Liver (tissue), 10 donors: ENCODE measurements at places on chromosomes 4 and X.

DNA sequence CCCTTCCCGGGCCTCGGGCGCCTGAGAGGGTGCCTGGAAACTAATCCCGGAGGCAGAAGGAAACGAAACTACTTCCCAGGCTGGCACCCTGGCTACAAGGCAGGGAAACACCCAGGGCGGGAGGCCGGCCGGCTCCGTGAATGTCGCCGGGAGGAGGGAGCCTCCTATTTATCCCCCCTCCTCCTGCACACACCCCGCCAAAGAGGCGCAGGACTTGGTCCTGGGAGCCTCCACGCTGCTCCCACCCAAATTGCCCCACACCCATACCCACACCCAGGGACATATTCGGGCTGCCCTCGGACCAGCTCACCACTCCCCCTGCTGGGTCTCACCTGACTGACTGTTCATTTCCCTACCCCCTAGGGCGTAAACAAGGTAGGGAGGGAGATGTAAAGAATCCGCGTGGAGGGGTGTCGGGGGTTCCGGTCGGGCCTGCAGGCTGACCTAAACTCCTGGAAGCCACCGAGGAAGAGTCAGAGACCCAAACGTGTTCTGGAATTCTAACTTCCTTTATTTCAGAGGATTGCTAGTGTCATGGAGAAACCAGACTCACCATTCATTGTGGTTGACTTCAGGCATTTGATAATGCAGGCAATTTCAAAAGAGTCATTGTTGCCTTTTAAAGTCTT lies at the start of gene BTC:
BTC (minus strand) TSS at position 142 of the 629 bp plus-strand sequence. CDS start 198 bp downstream, outside the sequence.
- H3K36me3 ChIP-seq, result no peaks in the 10 kb centered on the region
- peak within 1 kb of the TSS; percentile 98 for H3K27ac ChIP-seq
- H3K27me3 ChIP-seq, result no peaks in the 10 kb centered on the region
- H3K4me1 ChIP-seq, result peaks cover 8% of the 10 kb centered on the region

GRCh38 chrX:148599404-148599803 lies 99.0 kb downstream of the AFF2 start:
- no peaks in the 10 kb centered on the region for H3K4me1 ChIP-seq
- no peak overlapping the region for H3K27ac ChIP-seq
- no peak overlapping the region for H3K4me3 ChIP-seq
- no peaks in the 10 kb centered on the region for H3K27me3 ChIP-seq

DNA sequence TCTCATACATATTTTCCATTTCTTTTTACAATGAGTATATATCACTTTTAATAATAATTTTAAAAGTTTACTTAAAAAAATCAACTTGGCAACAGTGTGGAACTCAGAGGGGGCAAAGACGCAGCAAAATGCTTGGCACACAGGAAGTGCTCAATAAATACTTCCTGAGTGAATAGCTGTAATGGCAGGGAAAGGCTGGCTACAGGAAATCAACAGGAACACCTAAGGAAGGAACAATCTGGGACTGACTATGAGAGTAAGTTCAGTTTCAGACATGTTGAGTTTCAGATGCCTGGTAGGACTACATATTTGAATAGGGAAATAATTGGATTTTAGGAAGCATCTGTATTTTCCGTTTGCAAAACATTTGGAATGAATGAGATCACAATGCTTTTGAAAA lies 137.6 kb downstream of the SCLT1 start:
- H3K4me1 ChIP-seq, result no peaks in the 10 kb centered on the region
- H3K27ac ChIP-seq, result no peak overlapping the region

DNA sequence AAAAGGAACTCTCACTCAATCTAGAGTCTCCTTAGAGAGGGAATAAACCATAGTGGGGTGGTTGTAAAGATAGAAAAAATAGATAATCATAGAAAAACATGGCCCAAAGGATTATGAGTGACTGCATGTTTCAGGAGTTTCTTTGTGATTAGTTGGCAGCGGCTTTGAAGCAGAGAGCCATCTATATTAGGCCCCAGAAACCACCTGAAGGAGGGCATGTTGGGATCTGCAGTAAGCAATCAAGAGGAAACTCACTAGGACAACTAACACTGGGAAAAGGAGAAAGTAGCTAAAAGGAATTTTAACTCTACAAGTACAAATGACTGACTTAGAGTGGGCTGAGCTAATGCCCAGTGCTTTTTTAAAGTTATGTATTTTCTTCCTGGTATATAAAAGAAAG lies 269.2 kb upstream of the NRK start:
- H3K27ac ChIP-seq, result no peak overlapping the region
- no peaks in the 10 kb centered on the region for H3K4me1 ChIP-seq
- no peaks in the 10 kb centered on the region for H3K27me3 ChIP-seq

DNA sequence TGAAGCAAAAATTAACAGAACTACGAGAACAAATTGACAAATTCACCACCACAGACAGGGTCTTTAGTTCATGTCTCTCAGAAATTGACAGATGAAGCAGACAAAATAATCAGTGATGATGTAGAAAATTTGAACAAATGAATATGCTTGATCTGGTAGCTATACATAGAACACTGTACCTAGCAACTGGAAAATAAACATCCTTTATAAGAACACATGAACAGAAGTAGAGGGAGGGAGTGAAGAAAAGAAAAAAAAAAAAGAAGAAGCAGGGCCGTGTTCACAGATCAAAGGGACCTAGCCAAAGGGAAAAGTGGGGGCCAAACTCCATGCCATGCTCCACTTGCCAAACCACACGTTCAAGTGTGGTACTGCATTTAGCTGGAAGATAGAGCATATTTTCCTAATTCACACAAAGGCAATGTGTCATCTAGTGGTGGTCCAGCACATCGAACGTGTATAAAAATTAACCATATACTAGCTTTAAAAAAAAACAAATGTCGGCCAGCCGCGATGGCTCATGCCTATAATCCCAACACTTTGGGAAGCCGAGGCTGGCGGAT lies 5.6 kb upstream of the THOC2 start:
- H3K4me3 ChIP-seq, result no peak overlapping the region
- H3K27ac ChIP-seq, result no peak overlapping the region
- no peak for DNase-seq
- no peaks in the 10 kb centered on the region for H3K4me1 ChIP-seq
- H3K36me3 ChIP-seq, result no peaks in the 10 kb centered on the region
- no peaks in the 10 kb centered on the region for H3K27me3 ChIP-seq
